ENCODE measurements at places on chromosomes 5 and 9.

DNA sequence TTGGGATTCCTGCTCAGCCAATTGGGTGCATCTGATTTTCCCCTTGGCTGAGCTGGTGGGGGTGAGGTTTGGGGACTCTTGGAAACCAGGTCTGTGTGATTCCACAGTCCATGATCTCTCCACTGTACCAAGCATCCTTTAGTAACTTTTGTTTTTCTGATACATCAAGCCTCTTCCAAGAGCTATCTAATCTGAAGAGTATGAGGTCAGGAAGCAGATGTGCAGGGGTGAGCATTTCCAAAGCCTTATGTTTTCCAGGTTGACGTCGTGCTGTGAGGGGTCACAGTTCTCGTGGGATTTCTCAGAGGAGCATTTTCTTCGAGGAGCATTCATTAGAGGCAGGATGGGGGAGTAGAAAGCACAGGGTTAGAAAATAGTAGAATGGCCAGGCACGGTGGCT is 95.3 kb downstream of the KLF4 start:
- DNase-seq = no peak

GRCh38 chr9:69427286-69427685 is 102.3 kb downstream of the ENTREP1 start:
- no peak for DNase-seq

DNA sequence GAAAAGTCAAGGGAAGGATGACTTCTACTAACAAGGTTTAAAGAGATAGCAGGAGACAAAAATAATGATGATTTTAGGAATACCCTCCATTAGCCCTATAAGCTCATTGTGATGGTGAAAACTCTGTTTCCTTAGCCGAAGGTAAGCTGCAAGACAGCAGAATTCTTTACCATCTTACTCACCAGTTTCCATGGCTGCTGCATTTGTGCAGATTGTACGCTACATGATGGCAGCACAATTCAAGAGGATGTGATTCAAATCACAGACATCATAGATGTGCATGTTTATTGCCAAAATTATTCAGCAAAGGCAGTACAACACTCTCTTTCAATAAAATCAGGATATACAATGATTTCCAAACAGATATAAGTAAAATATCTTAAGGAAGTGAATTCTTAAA is 175.6 kb downstream of the SPATA31D1 start:
- no peak for DNase-seq

DNA sequence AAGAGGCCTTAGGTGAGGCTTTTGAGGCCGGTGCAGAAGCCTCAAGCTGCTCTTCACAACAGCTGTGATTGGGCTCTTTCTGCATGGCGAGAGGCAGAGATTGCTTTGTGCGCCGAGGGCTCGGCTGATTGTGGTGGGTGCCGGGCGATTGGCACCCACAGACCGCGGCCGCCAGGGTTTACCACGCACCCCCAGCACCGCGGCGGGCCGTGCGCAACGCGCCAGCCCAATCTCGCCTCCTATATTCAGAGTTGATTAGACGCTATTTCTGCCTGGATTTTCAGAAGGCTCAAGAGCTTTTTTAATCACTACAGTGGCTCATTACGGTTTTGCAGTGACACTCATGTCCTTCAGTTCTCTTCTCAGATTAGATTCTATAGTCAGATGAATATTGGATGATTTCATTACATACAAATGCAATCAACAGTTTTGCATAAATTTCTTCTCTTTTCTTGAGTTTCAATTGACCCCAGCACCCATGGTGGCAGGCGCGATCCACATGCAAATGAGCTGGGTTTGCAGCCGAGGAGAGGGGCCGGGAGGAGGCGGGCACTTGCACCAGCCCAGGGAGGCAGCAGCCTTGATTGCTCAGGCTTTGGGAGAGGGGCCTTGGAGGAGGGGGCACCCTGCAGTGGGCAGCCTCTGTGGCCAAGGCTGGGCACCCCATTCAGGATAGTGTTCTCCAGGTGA is 33.8 kb upstream of the PTGS1 start:
- DNase-seq = no peak

DNA sequence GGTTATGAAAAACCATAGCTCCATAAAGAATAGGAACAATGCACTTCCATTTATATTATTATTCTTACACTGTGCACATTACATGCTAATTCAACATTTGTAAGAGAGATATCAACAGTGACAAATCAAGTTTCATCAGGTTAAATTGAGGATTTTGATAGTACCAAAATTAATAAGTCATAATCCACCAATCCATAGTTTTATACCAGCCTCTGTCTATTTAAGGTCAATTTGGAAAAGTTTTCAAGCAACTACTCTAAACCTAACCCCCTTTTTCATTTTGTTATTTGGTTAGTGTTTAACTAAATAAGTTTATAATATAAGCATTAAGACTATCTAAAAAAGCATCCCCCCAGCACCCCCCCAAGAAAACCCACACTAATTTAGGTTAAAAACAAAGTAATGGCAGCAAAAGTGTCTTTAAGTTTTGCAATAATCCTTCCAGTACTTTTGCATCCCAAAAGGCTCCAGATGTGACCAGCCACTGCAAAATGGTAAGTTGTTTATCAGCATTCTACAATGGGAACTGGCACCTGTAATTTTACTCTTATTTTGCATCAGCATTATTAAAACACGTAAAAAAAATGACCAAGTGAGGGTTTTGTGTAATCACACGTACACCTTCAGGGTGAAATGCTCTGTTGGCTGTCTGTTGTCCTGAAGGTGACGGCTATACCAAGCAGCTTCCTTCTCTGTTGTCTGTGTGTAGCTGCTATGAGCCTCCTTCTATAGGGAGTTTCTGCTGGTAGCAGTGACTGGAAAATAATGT is 36.8 kb upstream of the SSBP2 start:
- DNase-seq = no peak

GRCh38 chr5:42715785-42716184 is 40.8 kb upstream of the CCDC152 start:
- DNase-seq = no peak

DNA sequence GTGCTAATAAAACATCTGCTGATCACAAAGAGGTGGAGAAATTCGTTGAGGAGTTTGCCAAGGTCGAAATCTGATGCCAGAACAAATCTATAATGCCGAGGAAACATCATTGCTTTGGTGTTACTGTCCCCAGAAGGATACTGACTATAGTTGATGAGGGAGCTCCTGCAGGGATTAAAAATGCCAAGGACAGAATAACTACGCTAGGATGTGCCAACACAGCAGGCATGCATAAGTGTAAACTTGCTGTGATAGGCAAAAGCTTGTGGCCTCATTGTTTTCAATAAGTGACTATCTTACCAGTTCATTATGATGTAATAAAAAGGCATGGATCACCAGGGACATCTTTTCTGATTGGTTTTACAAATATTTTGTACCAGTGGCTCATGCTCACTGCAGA is 66.8 kb upstream of the ADCY2 start:
- DNase-seq = no peak

- no peak for DNase-seq
Observed at GRCh38 chr9:86077276-86077675, 22.1 kb downstream of the GOLM1 start.

- no peak for DNase-seq
Observed at GRCh38 chr9:128503870-128504269, 649 bp upstream of the GLE1 start.

DNA sequence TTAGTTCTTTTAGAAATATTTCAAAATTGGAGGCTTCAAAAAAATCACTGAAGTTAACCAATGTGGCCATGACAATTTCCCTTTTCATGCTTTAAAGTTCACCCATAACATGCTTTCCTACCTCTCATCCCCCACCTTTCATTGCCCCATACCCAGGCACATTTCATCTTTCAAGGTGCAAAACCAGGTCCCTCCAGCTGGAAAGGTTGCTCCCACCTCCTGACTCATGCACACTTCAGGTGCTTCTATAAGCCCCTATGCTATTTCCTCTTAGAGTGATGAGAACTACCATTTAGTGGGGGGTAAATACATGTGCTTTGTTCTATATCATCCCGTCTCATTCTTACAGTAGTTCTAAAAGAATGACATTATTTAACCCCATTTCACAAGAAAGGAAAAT is 15.4 kb downstream of the FYB1 start:
- no peak for DNase-seq
